Mesendoderm (in vitro differentiated cells): ENCODE measurements at places on chromosomes 3 and 15.

DNA sequence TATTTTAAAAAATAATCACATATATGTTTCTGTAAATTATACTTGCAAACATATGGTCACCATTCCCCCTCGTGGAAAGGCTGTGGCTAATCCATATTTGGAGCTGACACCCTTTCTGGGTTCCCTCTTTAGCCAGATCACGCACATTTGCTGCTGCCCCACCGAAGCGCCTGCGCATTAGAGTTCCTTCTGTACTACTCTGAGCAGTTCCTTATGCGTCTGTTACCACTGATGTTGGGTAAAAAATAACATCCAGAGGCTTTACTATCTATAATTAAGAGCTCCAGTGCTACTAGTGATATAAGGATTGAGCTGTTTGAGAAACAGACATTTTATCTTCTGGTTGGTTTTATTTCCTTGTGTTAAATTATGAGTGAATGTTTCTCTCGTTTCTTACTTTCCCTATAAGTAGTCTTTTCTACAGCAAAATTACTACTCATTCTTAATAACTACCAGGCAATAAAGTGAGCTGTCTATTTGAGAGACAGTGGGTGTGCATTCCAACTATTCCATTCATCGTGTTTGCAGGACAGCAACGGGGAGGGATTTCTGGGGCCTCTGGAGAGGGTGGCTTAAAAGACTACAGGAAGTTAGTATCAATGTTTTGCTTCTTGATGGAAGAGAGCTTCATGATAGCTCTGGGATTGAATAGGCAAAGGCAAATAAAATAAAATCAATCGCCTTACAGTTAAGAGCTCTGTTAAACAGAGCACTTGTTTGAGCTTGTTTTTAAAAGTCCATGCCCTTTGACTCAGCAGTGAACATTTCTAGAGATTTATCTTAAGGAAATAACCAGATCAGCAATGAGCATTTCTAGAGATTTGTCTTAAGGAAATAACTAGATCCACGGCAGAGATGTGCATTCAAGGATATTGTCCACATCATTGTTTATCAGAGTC, 245.2 kb downstream of the CD47 start:
- no peak for DNase-seq
- H3K27me3 ChIP-seq: no peaks in the 10 kb centered on the region
- H3K4me3 ChIP-seq: no peak overlapping the region

GRCh38 chr3:187064210-187065115, 74.8 kb downstream of the RPL39L start:
- H3K27ac ChIP-seq: peak overlapping the region; percentile 15
- peak; percentile 55 for DNase-seq
- no peaks in the 10 kb centered on the region for H3K36me3 ChIP-seq
- no peak overlapping the region for H3K4me3 ChIP-seq

- no peak for DNase-seq
- no peaks in the 10 kb centered on the region for H3K36me3 ChIP-seq
- no peaks in the 10 kb centered on the region for H3K27me3 ChIP-seq
- H3K4me1 ChIP-seq: no peaks in the 10 kb centered on the region
- no peak overlapping the region for H3K4me3 ChIP-seq
Observed at GRCh38 chr3:172516318-172517214, 6.7 kb downstream of the TNFSF10 start.

GRCh38 chr3:12835052-12835665, 6.2 kb downstream of the RPL32 start:
- no peak overlapping the region for H3K4me3 ChIP-seq
- H3K4me1 ChIP-seq: peaks cover 9% of the 10 kb centered on the region
- DNase-seq: no peak
- H3K27me3 ChIP-seq: no peaks in the 10 kb centered on the region
- no peak overlapping the region for H3K27ac ChIP-seq

- H3K36me3 ChIP-seq: no peaks in the 10 kb centered on the region
- no peaks in the 10 kb centered on the region for H3K27me3 ChIP-seq
- H3K4me3 ChIP-seq: no peak overlapping the region
- H3K27ac ChIP-seq: no peak overlapping the region
Observed at GRCh38 chr3:177278016-177278415, 80.7 kb upstream of the TBL1XR1 start.

DNA sequence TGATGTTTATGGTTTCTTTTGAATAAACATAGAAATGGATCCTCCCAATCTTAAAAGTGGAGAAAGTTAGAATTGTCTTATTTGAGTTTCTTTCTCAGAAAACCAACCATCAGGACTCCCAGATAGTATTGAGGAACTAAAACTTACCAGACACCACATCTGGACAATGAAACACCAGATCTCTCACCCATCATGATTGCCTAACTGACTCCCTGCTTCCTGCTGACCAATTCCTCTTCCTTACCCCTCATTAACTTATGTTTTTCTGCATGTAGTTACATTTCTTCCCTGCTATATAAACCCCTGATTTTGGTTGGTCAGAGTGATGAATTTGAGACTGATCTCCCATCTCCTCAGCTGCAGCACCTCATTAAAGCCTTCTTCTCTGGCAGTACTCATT, 242.0 kb upstream of the SETMAR start:
- H3K4me3 ChIP-seq: no peak overlapping the region
- DNase-seq: no peak
- no peaks in the 10 kb centered on the region for H3K27me3 ChIP-seq
- no peaks in the 10 kb centered on the region for H3K36me3 ChIP-seq

GRCh38 chr3:173630849-173631248, 233.3 kb downstream of the NLGN1 start:
- H3K4me3 ChIP-seq: no peak overlapping the region
- DNase-seq: no peak
- H3K4me1 ChIP-seq: no peaks in the 10 kb centered on the region

DNA sequence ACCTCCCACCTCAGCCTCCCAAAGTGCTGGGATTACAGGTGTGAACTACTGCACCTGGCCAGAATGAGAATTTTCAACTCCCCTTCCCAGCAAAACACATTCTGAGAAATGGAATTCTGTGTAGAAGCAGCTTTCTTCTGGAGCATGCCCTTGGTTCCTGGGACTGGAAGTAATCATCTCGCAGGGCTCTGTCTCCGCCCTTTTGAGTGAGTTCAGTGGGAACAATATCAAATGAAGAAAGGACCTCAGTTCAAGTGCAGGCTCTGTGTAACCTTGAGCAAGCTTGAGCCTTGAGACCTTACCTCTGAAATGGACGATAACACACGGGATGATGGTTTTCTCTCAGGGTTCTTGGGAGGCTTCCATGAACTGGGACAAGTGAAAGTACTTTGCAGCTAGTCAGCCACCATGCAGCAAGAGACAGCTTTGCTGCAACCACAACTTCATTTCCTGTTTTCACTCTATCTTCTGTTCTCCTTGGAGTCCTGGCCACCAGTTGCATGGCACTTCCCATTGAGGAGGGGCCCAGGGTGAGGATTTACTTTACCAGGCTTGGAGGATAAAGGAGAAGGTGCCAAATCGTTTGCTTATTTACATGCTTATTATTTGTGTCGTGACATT, 35.7 kb upstream of the IGF1R start:
- H3K36me3 ChIP-seq: no peaks in the 10 kb centered on the region
- no peaks in the 10 kb centered on the region for H3K27me3 ChIP-seq
- DNase-seq: no peak
- no peak overlapping the region for H3K4me3 ChIP-seq

- no peaks in the 10 kb centered on the region for H3K27me3 ChIP-seq
- no peak overlapping the region for H3K4me3 ChIP-seq
- H3K27ac ChIP-seq: no peak overlapping the region
- no peaks in the 10 kb centered on the region for H3K4me1 ChIP-seq
Observed at GRCh38 chr3:52923963-52924362, 26.6 kb upstream of the STIMATE start.

- no peaks in the 10 kb centered on the region for H3K4me1 ChIP-seq
- no peaks in the 10 kb centered on the region for H3K27me3 ChIP-seq
- H3K27ac ChIP-seq: no peak overlapping the region
- no peak overlapping the region for H3K4me3 ChIP-seq
Observed at GRCh38 chr3:131619821-131620220, 117.0 kb upstream of the MRPL3 start.

- H3K27ac ChIP-seq: no peak overlapping the region
- no peak for DNase-seq
- H3K36me3 ChIP-seq: no peaks in the 10 kb centered on the region
- no peaks in the 10 kb centered on the region for H3K4me1 ChIP-seq
Observed at GRCh38 chr3:178551916-178552321, 15.7 kb downstream of the KCNMB2 start.

DNA sequence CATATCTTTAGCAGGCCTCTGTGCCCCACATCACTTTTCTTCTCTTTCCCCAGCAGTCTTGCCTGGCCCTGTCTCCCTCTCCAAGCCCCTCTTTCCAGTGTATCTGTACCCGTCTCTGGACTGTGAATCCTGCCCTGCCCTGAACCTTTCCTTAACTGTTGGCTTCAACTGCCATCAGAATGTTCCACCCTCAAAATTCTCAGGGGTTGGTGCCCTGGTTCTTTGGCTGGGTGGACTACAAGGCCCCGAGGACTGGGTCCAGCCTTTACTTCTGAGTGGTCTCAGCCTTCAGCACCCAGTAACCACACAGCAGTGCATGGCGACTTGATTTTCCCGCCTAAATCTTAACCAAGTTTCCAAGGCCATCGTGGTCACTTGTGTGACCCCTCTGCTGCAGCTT, 333.5 kb upstream of the RGMA start:
- H3K4me3 ChIP-seq: no peak overlapping the region
- no peaks in the 10 kb centered on the region for H3K36me3 ChIP-seq
- H3K27ac ChIP-seq: no peak overlapping the region
- H3K4me1 ChIP-seq: no peaks in the 10 kb centered on the region

DNA sequence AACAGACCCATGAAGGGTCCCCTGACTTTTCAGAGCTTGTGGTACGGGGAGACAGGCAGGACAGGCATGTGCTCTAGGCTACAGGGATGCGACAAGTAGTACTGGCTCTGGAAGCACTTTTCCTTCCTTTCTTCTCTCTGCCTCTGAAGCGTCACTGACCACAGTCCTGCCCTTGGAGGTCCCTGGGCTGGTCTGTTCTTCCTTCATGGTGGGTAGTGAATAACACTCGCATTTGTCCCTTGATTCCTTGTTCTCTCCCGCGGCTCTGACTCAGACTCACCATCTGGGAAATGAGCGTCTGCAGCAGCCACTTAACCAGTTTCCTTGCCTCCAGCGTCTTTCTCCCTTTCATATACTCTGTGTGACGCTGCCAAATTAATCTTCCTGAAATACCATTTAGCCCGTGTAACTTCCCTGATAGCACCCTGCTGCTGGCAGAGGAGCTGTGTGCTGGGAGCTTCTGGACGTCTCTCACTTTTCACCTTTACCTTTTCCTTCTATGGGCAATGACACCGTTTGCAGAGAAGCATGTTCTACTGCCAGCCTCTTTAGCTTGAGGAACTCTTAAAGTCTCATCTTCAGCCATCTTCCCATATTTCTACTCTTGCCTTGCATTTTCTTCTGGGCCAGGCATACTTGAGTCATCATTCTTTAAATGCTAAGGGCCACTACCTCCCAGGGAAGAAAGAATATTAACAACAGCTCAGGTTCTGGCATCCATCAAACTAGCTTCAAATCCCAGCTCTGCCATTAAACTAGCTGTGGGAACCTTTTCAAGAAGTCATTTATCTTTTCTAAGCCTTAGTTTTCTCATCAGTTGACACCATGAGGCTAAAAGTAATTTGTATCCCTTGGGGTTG, 33.6 kb downstream of the TMEM45A start:
- no peak overlapping the region for H3K4me3 ChIP-seq
- no peaks in the 10 kb centered on the region for H3K4me1 ChIP-seq
- peak; percentile 53 for DNase-seq
- no peaks in the 10 kb centered on the region for H3K36me3 ChIP-seq

- no peak for DNase-seq
- H3K4me1 ChIP-seq: no peaks in the 10 kb centered on the region
- H3K4me3 ChIP-seq: no peak overlapping the region
Observed at GRCh38 chr3:195395208-195395816, 47.5 kb downstream of the ACAP2 start.
